Kidney glomerular epithelial cell (primary cell): ENCODE measurements at places on chromosomes 12 and 14.

DNA sequence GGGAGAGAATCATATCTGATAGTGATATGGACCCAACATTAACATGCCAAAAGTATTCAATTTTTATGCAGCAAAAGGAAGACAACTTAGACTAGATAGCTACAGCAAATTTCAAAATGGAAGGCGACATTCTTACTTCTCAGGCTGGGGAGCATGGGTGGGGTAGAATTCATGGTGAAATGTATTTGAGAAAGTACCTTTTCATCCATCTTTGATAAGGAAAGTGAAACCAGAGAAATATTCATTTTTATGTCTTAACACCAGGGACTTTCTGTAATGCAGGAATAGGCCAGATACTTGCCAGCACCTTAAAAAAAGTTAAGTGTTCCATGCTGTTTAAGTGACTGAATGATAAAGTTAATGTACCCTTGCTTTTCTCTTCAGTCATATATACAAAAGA, 13.4 kb downstream of the BTG1 start:
- no peak for DNase-seq

DNA sequence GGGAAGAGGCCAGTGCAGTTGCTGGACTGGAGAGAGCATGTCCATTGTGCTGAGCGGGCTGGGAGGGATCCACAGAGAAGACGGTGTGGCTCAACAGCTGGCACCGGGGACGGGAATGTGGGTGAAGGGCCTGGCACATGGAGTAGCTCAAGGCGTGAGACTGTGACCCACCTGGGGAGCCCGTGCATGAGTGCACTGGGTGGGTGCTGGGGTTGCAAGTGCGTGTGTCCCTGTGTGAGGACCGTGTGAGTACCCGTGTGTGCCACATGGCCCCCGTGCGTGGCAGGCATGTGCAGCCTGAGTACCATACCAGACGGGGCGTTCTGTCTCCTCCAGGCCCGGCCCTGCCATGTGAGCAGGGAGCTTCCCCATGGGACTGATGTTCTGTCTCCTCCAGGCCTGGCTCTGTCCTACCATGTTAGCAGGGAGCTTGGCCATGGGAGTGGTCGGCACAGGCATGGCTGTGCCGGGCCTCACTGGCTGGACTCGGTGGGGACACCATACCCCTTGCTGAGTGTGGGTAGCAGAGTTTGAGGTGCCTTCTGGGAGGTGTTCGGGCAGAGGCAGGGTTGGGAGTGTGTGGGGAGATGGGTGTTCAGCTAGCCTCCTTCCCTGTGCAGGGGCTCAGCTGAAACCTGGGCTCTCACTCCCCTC, 234.4 kb downstream of the TMEM121 start:
- no peak for DNase-seq

DNA sequence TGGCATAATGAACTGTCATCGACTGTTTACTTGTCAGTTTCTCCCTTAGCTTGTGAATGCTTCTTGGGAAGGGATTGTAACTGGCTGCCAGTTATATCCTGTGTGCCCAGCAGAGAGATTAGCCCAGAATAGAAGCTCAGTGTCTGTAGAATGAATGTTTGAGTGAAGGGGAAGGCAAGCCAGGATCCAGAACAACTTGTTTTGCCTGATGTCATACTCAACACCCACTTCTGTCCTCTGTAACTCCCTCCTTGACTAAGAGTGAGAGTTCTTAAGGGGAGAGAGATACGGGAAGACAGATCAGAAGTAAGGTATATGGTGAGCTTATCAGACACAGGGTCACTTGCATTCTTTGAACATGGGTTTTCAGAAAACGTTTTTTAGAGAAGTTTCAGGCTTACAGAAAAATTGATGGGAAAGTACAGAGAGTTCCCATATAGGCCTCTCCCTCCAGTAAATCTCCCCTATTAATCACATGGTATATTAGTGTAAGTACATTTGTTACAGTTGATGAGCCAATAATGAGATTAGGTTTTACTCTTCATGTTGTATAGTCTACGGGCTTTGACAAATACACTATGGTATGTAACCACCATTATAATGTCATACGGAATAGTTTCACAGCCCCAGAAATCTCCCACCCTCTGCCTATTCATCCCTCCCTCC, 5.6 kb upstream of the SPPL3 start:
- no peak for DNase-seq

- DNase-seq, result no peak
Measured at GRCh38 chr12:57543581-57543980, 3.4 kb downstream of the DCTN2 start.

DNA sequence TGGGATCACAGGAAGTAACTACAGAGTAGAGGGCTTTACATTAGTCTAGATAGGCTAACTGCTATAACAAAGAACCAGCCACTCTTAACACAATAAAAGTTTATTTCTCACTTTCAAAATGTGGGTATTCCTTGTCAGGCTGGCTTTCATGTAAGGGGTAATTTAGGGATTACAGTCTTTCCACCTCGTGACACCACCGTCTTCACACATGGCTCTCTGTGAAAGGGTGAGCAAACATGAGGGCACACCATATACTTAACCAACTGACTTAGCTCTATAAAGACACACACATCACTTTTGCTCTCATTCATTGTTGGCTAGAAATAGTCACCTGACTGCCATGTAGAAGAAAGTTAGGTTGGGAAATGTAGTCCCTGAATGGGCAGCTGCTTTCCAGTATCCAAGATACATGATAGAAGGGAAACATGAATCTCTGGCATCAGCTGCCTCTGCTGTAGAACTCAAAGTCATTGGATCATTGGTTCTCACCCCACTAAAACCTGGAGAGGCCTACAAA, 66.1 kb upstream of the CRY1 start:
- DNase-seq, result no peak

- peak; percentile 72 for DNase-seq
Measured at GRCh38 chr12:122825773-122826724, 9.2 kb upstream of the HIP1R start.

GRCh38 chr14:101495827-101496775, 65.2 kb upstream of the DIO3 start:
- DNase-seq, result no peak

DNA sequence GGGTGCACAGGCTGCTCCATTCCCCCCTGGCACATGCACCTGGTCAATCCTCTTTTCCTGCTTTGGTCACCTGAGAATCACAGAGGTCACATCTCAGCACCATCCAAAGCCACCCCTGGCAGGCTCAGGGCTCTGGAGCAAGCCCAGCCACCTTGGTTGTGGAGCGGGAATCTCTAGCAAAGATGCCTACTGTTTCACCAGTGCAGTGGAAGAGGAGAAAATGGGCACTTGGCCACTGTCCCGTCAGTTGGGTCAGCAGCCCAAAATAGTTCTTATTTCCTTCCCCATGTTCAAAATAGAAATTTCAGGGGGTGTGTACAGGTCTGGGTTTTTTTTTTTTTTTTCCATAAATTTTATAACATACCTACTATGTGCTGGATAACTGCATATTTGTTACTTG, 18.3 kb downstream of the RTL1 start:
- no peak for DNase-seq

DNA sequence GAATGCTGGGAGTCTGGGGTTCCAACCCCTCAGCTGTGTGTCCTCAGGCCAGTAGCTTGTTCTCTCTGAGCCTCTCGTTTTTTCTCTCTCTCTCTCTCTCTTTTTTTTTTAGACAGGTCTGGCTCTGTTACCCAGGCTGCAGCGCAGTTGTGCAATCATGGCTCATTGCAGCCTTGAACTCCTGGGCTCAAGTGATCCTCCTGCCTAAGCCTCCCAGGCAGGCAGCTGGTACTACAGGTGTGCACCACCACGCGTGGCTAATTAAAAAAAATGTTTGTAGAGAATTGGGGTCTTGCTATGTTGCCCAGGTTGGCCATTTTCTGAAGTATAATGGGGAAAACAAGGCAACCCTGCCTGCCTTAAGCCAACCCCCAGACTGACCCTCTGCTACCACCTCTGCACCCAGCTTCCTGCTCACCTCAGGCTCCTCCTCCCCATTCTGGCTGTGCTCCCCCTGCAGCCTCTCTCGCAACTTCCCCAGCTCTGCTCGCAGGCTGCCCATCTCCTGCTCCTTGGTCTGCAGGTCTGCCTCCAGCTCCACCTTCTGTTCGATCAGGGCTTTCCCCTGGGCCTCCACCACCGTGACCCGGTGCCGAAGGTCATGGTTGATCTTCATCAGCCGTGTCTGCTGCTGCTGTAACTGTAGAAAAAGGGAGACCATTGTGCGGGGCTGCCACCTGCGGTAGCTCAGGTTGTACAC, 35.2 kb downstream of the RILPL1 start:
- DNase-seq, result no peak
